Type B pancreatic cell (in vitro differentiated cells): ENCODE measurements at places on chromosomes 16 and 17. TPM values are rescaled to one million over a fixed set of nuclear protein-coding genes. Genes with fewer than 3 reads are reported as not detected.

The CXCL16 gene
- 15.2 and 23.0 TPM in 2 replicates for total RNA-seq

The RAB11FIP4 gene
- total RNA-seq, result 32.4 and 44.7 TPM in 2 replicates

GRCh38 chr17:73042225-73042624, 50.3 kb downstream of the SLC39A11 start:
- H3K27me3 ChIP-seq, result no peaks in the 10 kb centered on the region
- no peak overlapping the region for H3K4me3 ChIP-seq
- H3K27ac ChIP-seq, result no peak overlapping the region
- H3K36me3 ChIP-seq, result no peaks in the 10 kb centered on the region
- no peak for DNase-seq

- no peak overlapping the region for H3K4me3 ChIP-seq
- H3K27me3 ChIP-seq, result peaks cover 7% of the 10 kb centered on the region
- no peaks in the 10 kb centered on the region for H3K36me3 ChIP-seq
- H3K27ac ChIP-seq, result no peak overlapping the region
These were observed 59.6 kb downstream of the GSG1L start for GRCh38 chr16:28003923-28004322.

DNA sequence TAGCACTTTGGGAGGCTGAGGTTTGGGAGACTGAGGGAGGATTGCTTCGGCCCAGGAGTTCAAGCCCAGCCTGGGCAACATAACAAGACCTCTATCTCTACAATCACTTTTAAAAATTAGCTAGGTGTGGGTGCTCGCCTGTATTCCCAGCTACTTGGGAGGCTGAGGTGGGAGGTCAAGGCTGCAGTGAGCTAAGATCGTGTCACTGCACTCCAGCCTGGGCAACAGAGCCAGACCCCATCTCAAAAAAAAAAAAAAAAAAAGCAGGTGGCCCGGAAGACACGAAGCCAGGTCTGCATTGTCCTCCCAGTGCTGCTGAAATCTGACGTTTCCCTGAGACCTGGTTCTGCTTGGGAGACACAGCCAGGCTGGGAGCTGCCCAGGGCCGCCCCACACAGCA, 18.8 kb upstream of the TIMP2 start:
- DNase-seq, result no peak
- no peak overlapping the region for H3K27ac ChIP-seq
- H3K36me3 ChIP-seq, result no peaks in the 10 kb centered on the region
- no peak overlapping the region for H3K4me3 ChIP-seq
- H3K4me1 ChIP-seq, result peaks cover 22% of the 10 kb centered on the region

The FBXW10B gene
- total RNA-seq, result 2.4 and 3.3 TPM in 2 replicates

- H3K27me3 ChIP-seq, result no peaks in the 10 kb centered on the region
- peak within 1 kb of the TSS; percentile 80 for H3K27ac ChIP-seq
- DNase-seq, result peak; percentile 96
- no peaks in the 10 kb centered on the region for H3K36me3 ChIP-seq
These were observed at the start of gene CYBC1 for GRCh38 chr17:82450357-82451106. TSS of gene CYBC1 (minus strand) at chr17:82450752. CDS start at chr17:82449254, 1,498 bp downstream.

DNA sequence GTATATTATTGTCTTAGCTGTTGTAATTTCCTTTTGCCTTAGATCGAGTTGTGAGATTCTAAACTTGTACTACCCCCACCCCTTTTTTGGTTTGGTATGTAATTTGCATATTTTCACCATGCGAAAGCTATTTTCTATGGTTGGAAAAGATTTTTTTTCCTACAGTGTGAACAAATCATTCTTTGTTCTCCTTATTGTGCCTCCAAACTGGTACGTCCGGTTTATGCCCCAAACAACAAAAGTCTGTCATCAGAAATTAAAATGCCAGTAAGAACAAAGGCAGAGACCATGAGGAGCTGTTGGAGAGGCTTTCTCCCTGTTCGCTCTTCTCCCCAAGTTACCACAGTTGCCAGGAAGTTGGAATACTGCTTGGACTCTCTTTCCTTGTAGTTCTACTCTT, 66.1 kb downstream of the BCAS3 start:
- H3K4me1 ChIP-seq, result peaks cover 17% of the 10 kb centered on the region
- H3K4me3 ChIP-seq, result peak overlapping the region; percentile 68
- DNase-seq, result no peak
- no peaks in the 10 kb centered on the region for H3K36me3 ChIP-seq
- H3K27ac ChIP-seq, result peak overlapping the region; percentile 89
- no peaks in the 10 kb centered on the region for H3K27me3 ChIP-seq

GRCh38 chr16:10946308-10946707, 1.9 kb downstream of the CLEC16A start:
- no peaks in the 10 kb centered on the region for H3K27me3 ChIP-seq
- peaks cover 56% of the 10 kb centered on the region for H3K4me1 ChIP-seq
- no peak for DNase-seq
- no peaks in the 10 kb centered on the region for H3K36me3 ChIP-seq

DNA sequence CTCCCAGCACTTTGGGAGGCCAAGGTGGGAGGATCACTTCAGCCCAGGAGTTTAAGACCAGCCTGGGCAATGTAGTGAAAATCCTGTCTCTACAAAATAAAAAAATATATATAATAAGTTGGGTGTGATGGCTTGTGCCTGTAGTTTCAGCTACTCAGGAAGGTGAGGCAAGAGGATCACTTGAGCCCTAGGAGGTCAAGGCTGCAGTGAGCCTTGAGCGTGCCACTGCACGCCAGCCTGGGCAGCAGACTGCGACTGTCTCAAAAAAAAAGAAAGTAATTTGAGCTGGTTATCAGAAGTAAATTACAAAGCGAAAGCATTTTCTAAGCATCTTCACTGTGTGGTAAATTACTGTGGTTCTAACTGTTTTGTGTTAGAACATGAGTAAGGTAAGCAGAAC, 66.2 kb downstream of the NQO1 start:
- no peak overlapping the region for H3K4me3 ChIP-seq
- no peak overlapping the region for H3K27ac ChIP-seq
- H3K27me3 ChIP-seq, result no peaks in the 10 kb centered on the region
- no peaks in the 10 kb centered on the region for H3K4me1 ChIP-seq
- peaks cover 16% of the 10 kb centered on the region for H3K36me3 ChIP-seq
- DNase-seq, result no peak

DNA sequence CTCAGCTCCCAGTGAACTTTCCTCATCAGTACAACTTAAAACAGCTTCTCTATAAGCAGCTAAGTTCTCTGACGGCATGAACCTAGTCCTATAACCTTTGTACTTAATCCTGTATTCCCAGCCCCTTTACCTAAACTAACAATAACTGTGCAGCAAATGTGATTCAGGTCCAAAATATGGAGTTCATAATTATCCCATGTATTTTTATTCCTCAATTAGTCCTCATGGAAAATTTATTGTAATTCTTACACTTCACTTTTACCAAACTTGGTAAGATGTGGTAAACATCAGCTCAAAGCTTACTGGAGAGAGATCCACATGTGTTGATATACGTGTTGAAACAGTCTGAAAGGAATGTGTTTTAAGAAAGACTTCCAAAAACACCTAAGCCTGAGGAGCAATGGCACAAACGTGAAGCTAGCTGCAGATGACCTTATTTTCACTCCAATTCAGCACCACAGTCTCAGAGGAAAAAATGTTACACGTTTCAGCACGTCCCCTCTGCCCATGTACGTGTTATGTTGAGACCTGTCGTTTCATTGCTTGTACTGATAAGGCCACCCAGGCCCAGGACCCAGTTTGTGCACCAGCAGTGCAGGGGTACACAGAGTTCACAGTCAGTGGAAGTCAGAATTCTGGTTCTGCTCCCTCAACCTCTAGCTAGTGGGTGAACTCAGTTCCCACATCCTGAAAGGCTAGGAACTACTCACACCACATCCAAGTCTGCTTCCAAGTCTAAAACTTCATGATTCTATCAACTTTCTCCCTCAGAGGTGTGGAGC, 7.1 kb downstream of the USP31 start:
- H3K36me3 ChIP-seq, result peaks cover 4% of the 10 kb centered on the region
- DNase-seq, result no peak
- H3K27me3 ChIP-seq, result no peaks in the 10 kb centered on the region
- no peak overlapping the region for H3K27ac ChIP-seq

GRCh38 chr17:28368915-28369683, 1.0 kb downstream of the VTN start:
- H3K27ac ChIP-seq, result no peak overlapping the region
- H3K4me1 ChIP-seq, result peaks cover 28% of the 10 kb centered on the region
- peaks cover 4% of the 10 kb centered on the region for H3K36me3 ChIP-seq
- peaks cover 12% of the 10 kb centered on the region for H3K27me3 ChIP-seq

DNA sequence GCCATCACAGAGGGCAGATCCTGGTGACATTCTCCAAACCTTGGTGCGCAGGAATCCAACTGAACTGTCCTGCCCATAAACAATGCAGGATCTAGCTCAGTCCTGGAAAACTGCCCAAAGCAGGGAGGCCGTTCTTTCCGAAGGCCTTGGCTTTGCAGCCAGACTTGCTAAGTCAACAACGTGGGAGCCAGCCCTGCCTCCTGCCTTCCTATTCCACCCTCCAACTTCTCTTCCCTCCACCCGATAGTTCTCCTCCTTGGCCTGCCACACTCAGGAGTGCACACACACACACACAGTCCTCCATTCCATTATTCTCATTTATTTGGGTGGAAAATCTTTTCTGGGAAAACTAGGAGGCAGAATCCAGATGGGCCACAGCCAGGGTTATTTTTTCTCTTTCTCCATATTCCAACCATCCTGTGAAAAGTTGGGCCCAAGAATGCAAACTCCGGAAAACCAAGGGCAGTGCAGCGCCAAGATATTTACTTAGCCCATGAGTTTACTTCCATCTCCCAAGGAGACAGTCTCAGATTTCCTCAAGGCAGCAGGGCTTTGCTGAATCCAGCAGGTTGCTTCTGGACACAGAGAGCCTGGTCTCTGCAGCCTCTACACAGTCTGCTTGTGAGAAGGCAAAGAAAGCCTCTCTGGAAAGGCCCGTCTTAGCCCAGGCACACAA, 15.8 kb downstream of the COPRS start:
- H3K36me3 ChIP-seq, result no peaks in the 10 kb centered on the region
- H3K4me1 ChIP-seq, result no peaks in the 10 kb centered on the region
- DNase-seq, result no peak
- no peak overlapping the region for H3K27ac ChIP-seq
- peaks cover 4% of the 10 kb centered on the region for H3K27me3 ChIP-seq

The ZG16 gene
- total RNA-seq, result 0.85 and 1.5 TPM in 2 replicates

- DNase-seq, result no peak
- H3K4me3 ChIP-seq, result no peak overlapping the region
- H3K27ac ChIP-seq, result no peak overlapping the region
- no peaks in the 10 kb centered on the region for H3K36me3 ChIP-seq
- peaks cover 21% of the 10 kb centered on the region for H3K4me1 ChIP-seq
These were observed 64.2 kb upstream of the KIFC3 start for GRCh38 chr16:57866529-57866918.

DNA sequence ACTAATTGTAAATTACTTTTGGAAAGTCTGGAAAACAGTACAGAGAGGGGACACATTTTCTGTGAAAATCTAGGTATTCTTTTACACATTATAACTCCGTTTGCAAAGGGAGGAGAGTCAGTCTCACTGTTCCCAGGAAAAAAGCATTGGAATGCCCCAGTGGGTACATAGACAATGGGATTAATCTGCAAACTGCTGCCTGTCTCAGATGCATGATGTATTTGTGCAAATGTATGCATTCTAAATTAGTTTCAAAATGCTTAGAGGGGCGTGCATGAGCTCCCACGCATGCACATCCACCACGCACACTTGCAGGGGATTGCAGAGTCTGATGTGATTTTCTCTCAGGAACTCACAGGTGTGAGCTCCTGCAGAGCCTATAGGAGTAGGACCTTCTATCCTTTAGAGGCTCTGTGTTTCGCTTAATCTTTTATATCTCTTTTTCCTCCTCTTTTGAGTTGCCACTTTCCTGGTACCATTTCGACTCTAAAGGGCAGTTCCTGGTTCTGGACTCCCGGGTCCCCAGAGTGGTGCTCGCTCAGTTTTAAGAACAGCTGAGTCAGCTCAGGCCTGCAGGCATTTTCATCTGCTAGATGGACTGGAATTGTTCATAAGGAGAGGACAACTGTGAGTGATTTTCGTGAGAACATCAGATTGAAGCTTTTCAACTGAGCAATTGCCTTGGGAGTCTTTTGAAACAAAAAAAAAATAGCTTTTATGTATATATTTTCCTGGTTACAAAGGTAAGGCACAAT, 1.1 kb downstream of the BCO1 start:
- no peaks in the 10 kb centered on the region for H3K27me3 ChIP-seq
- peak overlapping the region; percentile 80 for H3K4me3 ChIP-seq
- H3K4me1 ChIP-seq, result peaks cover 16% of the 10 kb centered on the region
- DNase-seq, result no peak

GRCh38 chr17:27404676-27405075, 51.6 kb upstream of the KSR1 start:
- H3K27ac ChIP-seq, result no peak overlapping the region
- H3K4me1 ChIP-seq, result peaks cover 7% of the 10 kb centered on the region
- peaks cover 8% of the 10 kb centered on the region for H3K27me3 ChIP-seq
- no peaks in the 10 kb centered on the region for H3K36me3 ChIP-seq
- no peak overlapping the region for H3K4me3 ChIP-seq

GRCh38 chr16:13186813-13187212, 285.4 kb downstream of the SHISA9 start:
- no peak for DNase-seq
- no peaks in the 10 kb centered on the region for H3K36me3 ChIP-seq
- H3K27me3 ChIP-seq, result peaks cover 3% of the 10 kb centered on the region
- no peak overlapping the region for H3K4me3 ChIP-seq
- no peaks in the 10 kb centered on the region for H3K4me1 ChIP-seq

GRCh38 chr17:78645421-78646295, 68.5 kb upstream of the DNAH17 start:
- no peak overlapping the region for H3K4me3 ChIP-seq
- H3K27ac ChIP-seq, result no peak overlapping the region
- H3K36me3 ChIP-seq, result no peaks in the 10 kb centered on the region
- H3K27me3 ChIP-seq, result peaks cover 17% of the 10 kb centered on the region
